ENCODE measurements at places on chromosomes 7 and 10.

DNA sequence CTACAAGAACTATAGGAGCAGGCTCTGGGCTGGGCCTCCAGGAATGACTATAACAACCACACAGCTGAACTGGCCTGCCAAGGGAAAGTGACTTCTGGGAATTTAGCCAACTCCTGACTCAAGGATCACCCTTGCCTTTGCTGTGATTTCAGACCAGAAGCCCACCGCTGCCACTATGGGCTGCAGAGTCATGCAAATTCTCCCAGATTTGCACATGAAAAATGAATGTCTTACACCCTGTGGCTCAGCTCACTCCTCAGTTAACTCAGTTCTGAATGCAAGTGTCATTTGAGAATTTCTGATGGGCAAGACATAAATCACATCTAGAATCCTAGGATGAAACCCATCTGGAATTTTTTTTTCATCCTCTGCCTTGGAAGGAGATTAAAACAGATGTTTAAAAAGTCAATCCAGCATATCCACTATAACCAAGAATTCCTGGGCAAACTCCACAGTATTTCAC is 186.5 kb upstream of the BET1 start:
- no peak for DNase-seq

GRCh38 chr7:41576166-41576565 is 126.7 kb downstream of the INHBA start:
- DNase-seq = no peak

DNA sequence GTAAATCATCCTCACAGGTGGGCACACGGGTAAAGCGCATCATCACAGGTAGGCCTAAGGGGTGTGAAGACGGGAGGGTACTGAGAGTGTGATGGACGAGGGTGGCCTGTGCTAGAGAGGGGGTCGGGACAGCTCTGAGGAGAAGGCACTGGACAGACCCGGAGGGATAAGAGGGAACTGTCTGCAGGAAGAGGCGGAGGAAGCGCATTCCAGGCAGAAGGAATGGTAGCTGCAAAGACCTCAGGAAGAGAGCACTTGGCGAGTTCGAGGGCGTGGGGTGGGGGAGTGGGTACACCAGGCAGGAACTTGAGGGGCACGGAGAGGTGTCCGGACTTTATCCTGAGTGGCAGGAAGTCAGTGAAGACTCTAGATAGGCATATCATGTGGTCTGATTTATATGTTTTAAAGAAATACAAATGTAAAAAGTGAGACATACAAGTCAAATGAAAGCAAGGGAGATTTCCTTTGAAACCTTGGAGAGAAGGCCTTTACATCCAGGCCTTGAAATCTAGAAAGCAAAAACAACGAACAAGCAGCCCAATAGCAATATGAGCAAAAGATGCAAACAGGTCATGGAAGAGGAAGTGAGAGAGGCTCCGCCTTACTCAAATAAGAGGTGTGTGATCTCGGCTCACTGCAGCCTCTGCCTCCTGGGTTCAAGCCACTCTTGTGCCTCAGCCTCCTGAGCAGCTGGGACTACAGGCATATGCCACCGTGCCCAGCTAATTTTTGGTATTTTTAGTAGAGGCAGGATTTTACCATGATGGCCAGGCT is 3.6 kb downstream of the LHPP start:
- DNase-seq = no peak

- no peak for DNase-seq
These were observed 15.3 kb downstream of the PAPSS2 start for GRCh38 chr10:87674943-87675342.

- DNase-seq = no peak
These were observed 45.2 kb upstream of the AKR1E2 start for GRCh38 chr10:4780782-4781181.

GRCh38 chr7:139084709-139085108 is 24.8 kb downstream of the ZC3HAV1 start:
- no peak for DNase-seq

- no peak for DNase-seq
These were observed 117.2 kb downstream of the ELFN1 start for GRCh38 chr7:1787241-1787640.

GRCh38 chr7:131640686-131641085 is 84.3 kb upstream of the PODXL start:
- DNase-seq = no peak

DNA sequence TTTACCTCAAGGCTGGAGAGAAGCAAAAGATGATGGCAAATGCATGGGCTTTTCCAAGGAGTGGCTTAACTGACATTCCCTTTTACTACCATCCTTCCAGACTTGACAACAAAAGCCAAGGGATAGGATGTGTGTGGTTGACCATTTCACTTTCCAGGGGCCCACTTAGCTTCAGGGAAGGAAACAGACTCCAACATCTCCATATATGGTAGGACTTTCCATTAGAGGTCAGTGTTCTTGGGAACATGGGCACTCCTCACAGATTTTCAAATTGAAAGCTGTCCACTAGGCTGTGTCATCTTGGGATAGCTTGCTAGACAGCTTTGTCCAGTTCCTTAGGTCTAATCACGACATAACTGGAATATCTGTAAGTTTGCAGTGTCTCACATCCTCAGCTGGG is 118.1 kb upstream of the NAMPT start:
- no peak for DNase-seq

- no peak for DNase-seq
These were observed 64.4 kb downstream of the SAMD9 start for GRCh38 chr7:93053209-93053948.

- no peak for DNase-seq
These were observed 61.6 kb upstream of the ADRA2A start for GRCh38 chr10:111015181-111015580.

GRCh38 chr10:126087796-126088505 is 191.6 kb downstream of the FANK1 start:
- DNase-seq = no peak

All from stimulated activated CD4-positive, alpha-beta T cell treated with anti-CD3 and anti-CD28 coated beads, Interleukin-1b, Interleukin-23, amount 100 ng/mL, for 48 hours (primary cell).